ENCODE measurements at places on chromosomes 11 and 22.

DNA sequence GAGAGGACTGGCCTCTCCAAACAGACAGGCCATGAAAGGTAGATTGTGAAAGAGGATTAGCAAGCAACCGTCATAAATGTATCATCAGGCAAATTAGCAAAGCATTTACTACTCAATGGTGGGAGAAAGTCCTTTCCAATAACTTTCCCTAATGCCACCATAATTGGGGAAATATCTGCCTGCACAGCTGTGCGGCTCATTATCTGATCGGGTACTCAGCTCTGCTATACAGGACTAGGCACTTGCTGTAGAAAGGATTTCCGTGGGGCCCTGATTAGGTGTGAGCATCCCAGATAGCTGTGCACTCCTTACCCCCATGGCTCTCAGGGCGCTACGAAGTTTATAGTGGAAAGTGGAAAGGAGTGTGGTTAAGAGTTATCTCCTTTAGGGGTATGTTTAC, 309.7 kb upstream of the PLET1 start:
- DNase-seq, result no peak

GRCh38 chr11:9726321-9727022, 62.6 kb downstream of the SWAP70 start:
- peak; percentile 45 for DNase-seq

- DNase-seq, result no peak
Measured at GRCh38 chr11:64015935-64016845, 19.5 kb upstream of the FLRT1 start.

- DNase-seq, result peak; percentile 78
Measured at GRCh38 chr22:25645266-25645665, 80.8 kb downstream of the GRK3 start.

DNA sequence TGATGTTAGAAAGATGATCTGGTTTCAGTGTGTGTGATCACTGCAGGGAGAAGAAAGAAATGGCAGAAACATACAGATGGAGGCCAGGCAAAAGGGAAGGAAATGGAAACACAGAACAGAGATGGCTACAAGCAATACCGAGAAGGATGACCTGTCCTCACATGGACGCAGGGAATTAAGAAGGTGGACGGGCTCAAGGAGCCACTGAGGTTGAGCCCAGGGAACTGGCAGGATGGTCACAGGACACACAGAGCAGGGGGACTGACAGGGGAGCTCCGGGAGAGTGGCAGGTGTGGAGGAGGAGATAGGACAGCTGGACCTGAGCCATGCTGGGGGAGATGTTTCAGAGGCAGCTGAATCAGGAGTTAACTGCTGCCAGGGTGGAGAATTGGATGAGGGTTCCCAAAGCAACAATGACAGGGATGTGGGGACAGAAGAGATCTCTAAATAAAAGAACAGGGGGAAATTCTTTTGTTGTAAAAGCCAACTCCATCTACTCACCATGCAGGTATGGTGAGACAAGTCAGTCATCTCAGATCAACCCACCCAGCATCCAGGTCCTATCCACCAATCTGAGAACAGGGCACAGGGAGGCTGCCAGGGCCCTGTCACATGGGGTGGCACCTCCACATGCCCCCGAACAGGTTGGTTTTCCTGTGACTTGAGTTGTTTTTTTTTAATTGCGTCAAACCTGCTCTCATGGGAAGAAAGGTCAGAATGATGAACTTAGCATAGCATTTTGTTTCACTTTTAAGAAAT, 26.3 kb downstream of the KLHL22 start:
- DNase-seq, result no peak

DNA sequence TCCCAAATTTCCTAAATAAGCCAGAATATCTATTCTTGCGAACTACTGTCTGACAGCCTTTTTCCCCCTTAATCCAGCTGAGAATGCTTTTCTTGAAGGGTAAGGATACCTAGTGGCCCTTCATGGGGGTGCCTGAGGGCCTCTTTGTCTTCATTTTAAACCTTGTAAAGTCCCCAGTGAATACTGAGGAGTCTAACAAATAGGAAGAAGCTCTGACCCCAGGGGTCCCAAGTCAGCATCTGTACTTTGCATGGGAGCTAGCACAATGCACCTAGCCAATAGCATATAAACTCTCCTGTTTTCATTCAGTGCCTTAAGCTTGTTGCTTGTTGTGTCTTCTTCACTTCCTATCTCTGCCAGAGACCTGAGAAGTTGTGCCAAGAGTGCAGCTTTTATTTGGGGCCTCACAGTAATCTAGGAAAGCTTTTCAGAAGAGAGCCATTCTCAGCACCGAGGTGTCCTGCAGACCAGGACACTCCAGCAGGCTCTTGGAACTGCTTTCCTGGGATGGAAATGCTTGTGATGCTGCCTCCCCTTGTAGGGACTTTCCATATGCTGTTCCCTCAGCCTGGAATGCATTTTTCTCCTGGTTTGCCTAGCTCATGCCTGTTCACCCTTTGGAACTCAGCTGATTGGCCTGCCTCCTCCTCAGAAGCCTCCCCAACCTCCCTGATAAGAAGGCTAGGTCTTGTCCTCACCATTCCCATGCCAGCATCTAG, 37.2 kb downstream of the BMAL1 start:
- DNase-seq, result no peak

DNA sequence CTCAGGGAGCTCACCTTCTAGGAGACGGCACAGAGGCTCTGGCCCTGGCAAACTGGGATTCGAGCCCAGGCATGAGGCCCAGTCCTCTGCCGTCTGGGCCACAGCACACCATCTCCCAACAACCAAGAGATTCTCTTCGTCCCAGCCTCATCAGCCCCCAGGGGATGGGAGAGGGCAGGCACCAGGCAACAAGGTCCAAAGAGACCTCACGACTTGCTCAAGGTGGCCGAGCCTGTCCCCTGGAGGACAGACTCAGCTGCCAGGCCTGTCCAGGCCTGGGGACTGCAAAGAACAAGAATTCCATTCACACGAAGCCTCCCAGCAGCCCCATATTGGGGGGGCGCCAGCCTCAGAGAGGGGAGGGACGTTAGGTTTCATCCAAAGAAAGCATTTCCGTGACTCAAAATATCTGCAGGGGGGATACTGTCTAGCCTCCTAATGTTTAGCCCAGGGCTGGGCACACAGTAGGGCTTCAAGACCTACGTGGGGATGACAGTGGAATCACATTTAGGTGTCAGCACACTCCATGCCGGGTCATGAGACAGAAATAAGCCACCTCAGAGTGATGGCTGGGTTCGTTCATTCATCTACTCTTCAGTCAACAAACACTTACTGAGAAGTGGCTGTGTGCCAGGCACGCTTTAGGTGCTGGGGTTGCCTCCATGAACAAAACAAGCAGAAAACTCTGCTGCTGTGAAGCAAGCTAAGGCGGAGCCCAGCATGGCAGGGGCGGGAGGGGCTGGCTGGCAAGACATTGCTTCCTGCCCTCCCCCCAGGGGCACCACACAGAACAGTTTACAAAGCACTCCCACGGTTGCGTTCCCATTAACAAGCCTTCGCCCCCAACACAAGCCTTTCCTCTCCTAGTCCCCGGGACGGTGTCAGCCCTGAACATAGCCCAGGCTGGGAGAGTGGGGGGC, 1.2 kb downstream of the CARNS1 start:
- DNase-seq, result no peak

GRCh38 chr11:127126986-127127385, 126.4 kb upstream of the KIRREL3 start:
- no peak for DNase-seq

- DNase-seq, result no peak
Measured at GRCh38 chr11:30312243-30312642, 10.7 kb upstream of the ARL14EP start.

GRCh38 chr11:20561915-20562314, 37.5 kb upstream of the SLC6A5 start:
- no peak for DNase-seq

GRCh38 chr22:32691101-32691500, 110.4 kb upstream of the TIMP3 start:
- DNase-seq, result no peak

- no peak for DNase-seq
Measured at GRCh38 chr11:118980191-118980881, 8.8 kb downstream of the FOXR1 start.

DNA sequence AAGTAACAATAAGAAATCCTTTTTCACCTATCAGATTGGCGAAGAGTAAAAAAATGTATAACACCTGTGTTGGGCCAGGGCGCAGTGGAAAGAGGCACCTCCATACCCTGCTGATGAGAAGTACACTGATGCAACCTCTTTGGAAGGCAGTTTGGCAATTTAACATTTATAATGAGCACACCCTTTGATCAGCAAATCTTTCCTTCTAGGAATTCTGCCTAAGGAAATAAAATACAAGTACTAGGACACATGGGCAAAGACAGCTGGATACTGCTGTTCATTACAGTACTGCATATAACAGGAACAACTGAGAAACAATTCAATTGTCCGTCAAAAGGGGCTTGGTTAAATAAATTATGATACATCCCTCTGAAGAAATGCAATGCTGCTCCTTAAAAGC, 110.1 kb downstream of the RPL27A start:
- no peak for DNase-seq

DNA sequence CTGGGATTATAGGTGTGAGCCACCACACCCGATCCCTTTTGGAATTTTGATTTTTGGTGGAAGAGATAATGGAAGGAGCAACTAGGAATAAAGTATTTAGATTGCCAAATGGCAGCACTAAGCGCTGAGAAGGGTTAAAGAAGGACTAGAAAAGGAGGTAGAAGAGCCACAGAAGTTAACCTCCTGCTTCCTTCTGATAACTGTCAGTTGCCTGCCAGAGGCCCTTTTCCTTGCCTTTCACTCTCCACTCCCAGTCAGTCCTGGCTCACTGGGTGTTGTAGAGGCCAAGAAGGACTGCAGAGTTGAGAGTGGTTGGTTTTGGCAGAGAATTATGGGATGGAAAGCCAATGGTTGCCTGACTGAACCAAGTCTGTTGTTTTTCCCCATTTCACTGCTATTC, 19.3 kb downstream of the ZC3H12C start:
- DNase-seq, result no peak

DNA sequence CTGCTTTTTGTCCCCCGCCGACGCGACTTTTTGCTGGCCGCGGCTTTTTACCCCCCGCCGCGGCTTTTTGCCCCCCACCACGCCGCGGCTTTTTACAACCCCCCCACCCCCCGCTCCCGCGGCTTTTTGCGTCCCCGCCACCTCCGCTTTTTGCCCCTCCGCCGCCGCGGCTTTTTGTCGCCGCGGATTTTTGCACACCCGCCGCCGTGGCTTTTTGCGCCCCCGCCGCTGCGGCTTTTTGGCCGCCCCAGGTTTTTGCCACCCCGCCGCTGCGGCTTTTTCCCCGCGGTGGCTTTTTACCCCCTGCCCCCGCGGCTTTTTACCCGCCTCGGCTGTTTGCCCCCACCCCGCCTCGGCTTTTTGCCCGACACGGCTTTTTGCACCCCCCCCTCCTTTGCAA, 205.5 kb downstream of the CCT8L2 start:
- DNase-seq, result no peak

DNA sequence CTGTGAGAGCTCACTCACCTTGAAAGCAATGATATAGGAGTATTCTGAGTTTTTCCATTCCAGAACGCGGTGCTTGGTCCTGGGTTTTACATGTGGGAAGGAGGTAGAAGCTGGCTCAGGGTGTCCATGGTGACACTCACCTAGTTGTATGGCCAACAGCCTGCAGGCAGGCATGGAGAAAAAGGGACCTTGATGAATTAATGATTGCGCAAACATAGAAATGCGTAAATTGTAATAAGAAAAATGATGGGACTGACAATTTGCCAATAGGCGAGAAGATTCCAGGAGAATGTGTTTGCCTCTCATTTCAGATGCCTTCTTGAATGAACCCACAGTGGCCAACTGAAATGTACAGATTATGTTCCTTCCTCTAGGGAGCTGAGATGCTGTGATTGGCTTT, 53.4 kb upstream of the MYO18B start:
- DNase-seq, result no peak

- DNase-seq, result no peak
Measured at GRCh38 chr11:133656082-133656635, 123.9 kb upstream of the OPCML start.

DNA sequence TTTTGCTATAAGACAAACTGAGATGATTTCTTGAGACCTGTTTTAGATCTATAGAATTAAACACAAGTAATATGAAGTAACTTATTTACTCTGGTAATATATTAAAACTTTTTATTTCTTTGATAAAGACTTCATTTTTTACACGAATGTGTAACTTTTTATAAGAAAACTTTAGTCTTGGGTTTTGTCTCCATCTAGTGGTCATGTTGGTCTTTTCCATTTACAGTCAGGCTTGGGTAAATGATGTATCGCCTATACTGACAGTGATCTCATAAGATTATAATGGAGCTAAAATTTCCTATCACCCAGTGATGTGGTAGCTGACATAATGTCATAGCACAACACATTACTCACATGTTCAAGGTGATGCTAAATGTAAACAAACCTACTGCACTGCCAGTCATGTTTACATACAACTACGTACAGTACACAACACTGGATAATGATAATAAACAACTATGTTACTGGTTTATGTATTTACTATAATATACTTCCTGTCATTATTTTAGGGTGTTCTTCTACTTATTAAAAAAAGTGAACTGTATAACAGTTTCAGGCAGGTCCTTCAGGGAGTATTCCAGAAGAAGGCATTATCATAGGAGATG, 7.5 kb upstream of the C11orf97 start:
- peak; percentile 45 for DNase-seq

GRCh38 chr22:47139013-47139789, 376.8 kb downstream of the TBC1D22A start:
- DNase-seq, result no peak

DNA sequence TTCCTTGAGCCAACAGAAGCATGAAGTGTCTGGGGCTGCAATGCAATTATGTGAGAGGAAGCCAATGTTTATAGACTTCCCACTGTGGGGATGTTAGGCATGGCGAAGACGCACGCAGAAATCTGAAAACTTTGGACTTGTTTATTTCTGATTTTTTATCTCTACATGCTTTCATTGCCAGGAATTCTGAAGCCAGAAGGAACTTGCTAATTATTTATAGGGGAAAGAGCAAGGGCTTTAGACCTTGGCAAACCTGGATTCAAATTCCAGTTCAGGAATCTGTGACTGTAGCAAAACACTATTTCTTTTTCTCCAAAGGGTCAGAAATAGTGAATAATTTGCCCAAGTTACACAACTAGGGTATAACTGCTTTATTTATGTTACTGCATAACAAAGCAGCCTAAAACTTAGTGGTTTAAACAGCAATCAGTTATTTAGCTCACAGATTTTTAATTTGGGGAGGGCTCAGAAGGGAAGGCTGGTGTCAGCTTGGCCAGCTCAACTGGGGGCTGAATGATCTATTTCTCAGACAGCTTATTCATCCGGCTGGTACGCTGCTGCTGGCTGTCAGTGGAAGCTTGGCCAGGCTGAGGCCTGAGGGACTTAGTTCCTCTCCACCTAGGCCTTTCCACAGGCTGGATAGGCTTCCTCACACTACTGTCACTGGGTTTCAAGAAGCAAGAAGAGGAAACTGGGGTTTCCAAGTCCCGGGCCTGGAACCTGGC, 1.9 kb upstream of the OR6Q1 start:
- DNase-seq, result no peak

Measured in foreskin fibroblast (primary cell).